ENCODE measurements at places on chromosomes 13 and 19.
A peak's percentile ranks its signal among the peaks of the same experiment; 100 is the strongest.

DNA sequence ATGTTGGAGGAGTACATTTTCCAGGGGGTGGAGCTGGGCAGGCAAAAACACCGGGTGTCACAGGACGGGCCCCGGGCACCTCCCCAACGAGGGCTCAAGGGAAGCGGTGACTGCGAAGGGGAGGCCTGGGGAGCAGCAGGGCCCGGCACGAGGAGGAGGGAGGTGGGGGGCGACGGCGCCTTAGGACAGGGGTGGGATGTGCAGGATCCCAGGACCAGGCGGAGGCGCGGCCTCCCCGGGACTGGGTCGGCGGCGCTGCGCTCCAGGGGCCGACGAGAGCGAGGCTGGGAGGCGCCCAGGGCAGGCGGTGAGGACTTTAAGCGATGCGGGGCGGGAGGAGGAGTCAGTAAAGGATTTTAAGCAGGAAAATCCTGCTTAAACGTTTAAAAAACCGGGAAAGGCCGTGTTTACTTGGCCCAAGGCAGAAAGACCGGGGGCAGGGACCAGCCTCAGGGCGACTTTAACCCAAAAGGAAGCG, 427 bp downstream of the ZNF160 start:
- no peak for DNase-seq

DNA sequence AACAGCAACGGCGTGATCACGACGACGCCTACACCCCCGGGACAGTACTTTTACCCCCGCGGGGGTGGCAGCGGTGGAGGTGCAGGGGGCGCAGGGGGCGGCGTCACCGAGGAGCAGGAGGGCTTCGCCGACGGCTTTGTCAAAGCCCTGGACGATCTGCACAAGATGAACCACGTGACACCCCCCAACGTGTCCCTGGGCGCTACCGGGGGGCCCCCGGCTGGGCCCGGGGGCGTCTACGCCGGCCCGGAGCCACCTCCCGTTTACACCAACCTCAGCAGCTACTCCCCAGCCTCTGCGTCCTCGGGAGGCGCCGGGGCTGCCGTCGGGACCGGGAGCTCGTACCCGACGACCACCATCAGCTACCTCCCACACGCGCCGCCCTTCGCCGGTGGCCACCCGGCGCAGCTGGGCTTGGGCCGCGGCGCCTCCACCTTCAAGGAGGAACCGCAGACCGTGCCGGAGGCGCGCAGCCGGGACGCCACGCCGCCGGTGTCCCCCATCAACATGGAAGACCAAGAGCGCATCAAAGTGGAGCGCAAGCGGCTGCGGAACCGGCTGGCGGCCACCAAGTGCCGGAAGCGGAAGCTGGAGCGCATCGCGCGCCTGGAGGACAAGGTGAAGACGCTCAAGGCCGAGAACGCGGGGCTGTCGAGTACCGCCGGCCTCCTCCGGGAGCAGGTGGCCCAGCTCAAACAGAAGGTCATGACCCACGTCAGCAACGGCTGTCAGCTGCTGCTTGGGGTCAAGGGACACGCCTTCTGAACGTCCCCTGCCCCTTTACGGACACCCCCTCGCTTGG, 966 bp downstream of the JUNB start:
- no peak for DNase-seq

- DNase-seq: no peak
Measured at GRCh38 chr19:46803555-46803954, 15.2 kb upstream of the SLC1A5 start.

DNA sequence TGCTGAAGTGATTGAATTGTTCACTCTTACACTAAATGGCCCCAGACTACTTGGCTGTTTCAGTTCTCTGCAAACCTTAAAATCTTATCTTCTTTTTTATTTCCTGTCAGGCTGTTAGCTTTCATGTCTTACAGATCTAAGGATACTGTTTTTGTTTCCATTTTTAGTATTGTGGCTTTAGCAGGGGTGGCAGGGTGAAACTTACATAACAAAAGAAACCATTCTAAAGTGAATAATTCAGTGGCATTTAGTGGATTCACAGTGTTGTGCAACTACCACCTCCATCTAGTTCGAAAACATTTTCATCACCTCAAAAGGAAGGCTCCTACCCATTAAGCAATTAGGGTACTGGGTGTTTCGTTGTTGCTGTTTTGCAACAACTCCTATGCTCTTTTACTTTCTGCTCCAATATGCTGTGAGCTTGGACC, 19.8 kb downstream of the TMEM272 start:
- no peak for DNase-seq

DNA sequence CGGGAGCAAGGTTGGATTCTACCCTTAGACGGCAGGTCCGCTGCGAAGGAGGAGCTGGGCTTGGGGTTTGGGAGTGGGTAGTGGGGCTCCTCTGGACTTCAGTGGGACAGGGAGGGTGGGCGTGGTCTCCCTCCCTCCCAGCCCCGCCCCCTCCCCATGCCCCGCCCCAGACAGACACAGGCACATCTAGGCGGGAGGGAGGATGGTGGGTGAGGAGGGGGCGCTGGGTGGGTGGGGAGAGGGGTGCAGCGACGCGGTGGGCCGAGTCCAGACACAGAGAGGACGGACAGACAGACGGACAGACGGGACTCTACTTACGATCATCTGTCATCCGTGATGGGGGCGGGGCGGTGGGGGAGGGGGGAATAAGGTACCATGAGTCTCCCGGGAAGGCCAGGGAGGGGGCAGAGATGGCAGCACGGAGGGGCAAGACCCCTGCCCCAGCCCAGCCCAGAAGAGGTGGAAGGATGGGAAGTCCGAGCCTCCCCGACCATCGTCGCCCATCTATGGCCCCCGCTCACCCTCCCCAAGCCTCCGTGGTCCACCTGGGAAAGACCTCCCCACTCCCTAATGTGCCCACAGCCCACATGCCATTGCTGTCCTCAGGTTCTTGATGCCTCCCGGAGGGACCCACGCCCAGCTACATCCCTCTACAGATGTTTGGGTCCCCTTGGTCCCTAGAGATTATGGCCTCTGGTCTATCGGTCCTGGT, 64.8 kb downstream of the UNC13A start:
- DNase-seq: no peak

DNA sequence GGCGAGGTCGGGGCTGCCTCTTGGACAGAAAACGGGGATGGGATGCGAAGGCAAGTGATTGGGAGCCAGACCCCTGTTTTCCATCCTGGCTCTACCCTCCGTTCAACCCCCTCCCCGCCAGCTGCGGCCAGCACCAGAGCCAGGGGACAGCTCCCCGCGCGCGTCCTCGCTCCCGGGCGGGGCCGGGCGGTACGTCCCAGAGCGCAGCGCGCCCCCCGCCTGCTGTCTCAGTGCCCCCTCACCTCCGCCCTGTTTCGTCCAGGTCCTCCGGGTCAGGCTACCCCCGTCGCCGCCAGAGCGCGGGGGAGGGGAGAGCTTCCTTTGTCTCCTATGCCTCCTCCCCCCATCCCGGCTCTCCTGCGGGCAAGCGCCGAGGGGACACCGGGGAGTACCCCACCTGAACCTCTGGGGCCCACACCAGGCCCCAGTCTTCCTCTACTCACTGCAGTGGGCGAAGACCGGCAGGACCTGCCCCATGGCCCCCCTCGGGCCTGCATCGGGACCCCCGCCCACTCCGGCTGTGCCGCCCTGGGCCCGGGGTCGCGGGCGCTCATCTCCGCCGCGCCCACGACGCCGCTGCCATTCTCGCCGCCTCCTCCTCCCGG, 396 bp downstream of the RTN2 start:
- no peak for DNase-seq

DNA sequence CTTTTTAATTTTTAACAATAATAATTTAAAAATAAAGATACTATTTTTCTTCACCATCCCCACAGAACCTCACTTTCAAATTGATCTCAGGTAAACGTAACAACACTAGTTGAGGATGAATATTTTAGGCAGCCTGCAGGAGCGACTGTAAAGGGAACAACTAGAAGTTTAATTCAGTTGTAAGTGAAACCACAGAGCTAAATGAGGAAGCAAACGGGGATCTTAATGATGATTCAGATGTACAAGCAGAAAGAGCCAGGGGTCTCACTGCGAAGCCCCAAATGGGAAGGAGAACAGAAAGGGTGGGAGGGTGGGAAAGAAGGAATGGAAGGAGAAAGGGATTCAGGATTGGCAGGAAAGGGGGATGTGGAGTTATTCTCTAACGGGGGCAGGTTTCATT, 54.6 kb upstream of the RAP2A start:
- DNase-seq: no peak

- no peak for DNase-seq
Measured at GRCh38 chr19:35739275-35740107, 2.8 kb downstream of the IGFLR1 start.

DNA sequence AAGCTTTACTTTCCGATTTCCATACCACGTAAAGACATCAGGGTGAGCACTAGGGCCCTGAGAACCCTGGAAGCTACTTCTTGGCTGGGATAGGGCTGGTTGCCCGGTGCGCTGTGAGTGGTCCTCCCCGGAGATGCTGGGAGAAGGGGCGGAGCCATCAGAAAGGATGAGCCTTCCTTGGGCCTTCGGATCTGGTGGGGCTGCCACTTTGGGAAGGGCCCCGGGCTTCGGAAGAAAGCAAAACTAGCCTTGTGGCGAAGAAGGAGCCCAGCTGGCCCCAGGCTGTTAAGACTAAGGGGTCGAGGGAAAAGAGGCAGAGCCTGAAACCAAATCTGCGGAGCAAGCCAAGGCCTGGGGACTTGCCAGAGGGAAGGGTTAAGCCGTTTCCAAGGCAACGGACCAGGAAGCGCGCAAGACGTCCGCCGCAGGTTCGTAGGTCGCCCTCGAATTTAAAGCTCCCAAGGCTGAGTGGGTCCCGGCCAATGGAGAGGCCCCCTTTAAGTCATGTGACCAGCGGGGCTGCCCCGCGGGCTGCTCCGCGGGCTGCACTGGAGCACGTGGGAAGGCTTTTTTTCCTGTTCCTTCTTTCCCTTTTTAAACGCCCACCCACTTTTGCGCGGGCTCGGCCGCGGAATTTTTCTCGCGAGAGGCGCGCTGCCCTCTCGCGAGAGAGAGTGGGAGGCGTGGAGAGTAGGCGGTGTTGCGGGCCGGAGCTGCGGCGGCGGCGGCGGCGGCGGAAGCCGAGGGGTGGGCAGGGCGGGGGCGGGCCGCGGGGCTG, 426 bp upstream of the AKAP11 start:
- DNase-seq: peak; percentile 93

GRCh38 chr19:42226886-42227285, 6.8 kb downstream of the ZNF526 start:
- DNase-seq: no peak

DNA sequence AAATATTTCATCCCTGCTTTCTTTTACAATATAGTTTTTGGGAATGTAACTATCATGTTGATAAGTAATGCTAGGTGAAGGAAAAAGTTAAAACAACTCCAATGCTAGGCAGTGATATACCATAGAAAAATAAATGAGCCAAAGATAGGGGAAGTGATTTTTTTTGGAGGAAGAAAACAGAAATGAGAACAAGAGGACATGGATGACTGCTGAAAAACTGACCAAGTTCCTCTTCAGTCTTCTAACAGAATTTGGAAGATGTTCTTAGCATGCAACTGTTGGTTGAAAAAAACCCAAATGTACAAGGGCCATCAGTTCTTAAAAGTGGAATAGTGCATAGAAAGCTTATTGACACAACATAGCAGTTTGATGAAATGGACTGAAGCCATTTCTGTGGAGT, 262.5 kb upstream of the STARD13 start:
- no peak for DNase-seq

GRCh38 chr19:6723738-6724137, 3.3 kb upstream of the C3 start:
- no peak for DNase-seq

GRCh38 chr13:112483299-112483698, 104.7 kb downstream of the TUBGCP3 start:
- no peak for DNase-seq

- DNase-seq: no peak
Measured at GRCh38 chr13:43285933-43286597, 262.7 kb downstream of the DNAJC15 start.

DNA sequence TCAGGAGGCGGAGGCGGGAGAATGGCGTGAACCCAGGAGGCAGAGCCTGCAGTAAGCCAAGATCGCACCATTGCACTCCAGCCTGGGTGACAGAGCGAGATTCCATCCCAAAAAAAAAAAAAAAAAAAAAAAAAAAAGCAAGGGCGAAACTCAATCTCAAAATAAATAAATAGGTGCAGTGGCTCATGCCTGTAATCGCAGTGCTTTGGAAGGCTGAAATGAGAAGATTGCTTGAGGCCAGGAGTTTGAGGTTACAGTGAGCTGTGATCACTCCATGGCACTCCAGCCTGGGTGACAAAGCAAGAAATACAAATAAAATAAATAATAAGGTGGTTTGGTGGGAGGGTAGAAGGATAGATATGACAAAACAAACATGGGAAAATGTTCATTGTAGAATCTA, 39.0 kb upstream of the CYP2S1 start:
- DNase-seq: no peak

Measured in non-pigmented ciliary epithelial cell (primary cell).